ENCODE measurements at places on chromosomes 1 and 21.

GRCh38 chr21:18608226-18608625 is 204.6 kb upstream of the TMPRSS15 start:
- DNase-seq = no peak

GRCh38 chr1:204495078-204495753 is 611 bp upstream of the PIK3C2B start:
- DNase-seq = no peak

DNA sequence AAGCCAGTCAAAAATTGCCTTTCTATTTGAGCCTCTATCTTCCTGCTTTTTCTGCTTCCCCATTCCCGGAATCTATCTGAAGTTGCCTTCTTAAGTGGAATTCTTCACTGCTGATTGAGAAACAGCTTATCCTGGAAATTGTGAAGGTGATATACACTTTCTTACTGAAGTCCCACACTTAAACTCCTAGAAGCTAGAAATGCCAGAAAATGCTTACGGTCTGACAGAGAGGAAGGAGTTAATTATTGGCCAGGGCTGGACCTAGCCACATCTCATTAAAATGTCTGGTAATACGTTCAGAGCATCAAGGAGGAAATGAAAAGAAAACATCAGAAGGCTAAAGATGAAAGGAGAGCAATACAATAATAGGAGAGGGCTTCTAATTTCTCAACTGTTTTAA is 292.5 kb upstream of the SNX7 start:
- DNase-seq = no peak

DNA sequence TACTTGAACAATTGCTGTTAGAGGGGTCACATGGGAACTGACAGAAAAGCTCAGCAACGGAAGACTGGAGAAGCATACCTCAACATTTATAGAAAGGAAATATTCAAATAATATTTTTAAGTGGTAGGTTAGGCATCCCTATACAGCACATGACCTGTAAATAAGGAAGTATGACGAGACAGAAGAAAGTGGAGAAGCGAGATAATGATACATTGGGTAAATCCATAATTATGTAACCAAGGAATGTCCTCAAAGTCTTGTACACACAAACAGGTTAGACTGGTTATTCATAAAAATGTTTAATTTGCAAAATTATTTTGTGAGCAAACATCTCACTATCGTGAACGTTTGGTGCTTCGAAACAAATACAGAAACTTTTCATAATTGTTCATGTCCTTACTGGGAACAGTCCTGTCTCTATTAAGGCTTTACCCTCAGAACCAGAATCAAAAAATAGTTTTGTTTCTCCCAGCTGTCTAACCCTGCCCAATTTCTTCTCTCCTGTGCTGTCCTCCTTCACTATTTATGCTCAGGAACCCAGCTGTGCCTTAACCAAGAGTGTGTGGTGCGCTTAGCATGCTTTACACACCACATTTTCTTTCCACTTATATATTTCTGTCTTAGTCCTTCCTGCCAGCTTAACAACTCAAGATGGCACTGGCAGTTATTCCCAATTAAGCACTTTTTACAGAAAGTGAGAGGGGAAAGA is 10.2 kb downstream of the KMO start:
- no peak for DNase-seq

DNA sequence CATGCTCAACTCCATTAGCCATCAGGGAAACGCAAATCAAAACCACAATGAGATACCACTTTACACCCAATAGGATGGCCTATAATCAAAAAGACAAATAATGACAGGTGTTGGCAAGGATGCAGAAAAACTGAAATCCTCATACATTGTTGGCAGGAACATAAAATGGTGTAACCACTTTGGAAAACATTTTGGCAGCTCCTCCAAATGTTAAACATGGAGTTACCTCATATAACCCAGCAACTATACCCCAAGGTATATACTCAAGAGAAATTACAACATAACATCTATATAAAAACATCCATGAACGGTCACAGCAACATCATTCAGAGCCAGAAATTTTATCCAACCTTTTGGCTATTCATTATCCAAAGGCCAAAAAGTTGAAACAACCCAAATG is 11.6 kb downstream of the EIF4G3 start:
- no peak for DNase-seq
